ENCODE measurements at places on chromosomes 6 and 20.

- no peak for DNase-seq
Measured at GRCh38 chr20:32632461-32633354, 41.0 kb downstream of the C20orf203 start.

DNA sequence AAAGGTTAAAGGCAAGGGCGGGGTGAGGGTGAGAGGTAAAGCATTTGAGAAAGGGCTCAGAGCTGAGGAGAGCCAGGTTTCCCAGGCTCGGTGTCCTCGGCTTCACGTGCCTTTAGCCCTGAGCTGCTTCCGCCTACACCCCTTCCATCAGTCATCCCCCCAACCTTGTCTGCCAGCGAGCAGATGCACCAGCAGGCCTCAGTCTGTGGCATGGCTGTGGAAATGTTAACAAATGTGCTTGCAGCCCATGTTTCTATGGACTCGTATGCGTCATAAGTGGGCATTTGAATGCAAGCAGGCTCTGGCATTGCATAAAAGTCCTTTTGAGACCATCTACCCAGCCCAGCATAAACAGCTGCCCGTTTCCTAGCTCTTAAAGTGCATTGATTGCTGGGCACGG is 88.8 kb downstream of the SYNJ2 start:
- no peak for DNase-seq

GRCh38 chr6:49269190-49269589 is 193.9 kb downstream of the MMUT start:
- no peak for DNase-seq

DNA sequence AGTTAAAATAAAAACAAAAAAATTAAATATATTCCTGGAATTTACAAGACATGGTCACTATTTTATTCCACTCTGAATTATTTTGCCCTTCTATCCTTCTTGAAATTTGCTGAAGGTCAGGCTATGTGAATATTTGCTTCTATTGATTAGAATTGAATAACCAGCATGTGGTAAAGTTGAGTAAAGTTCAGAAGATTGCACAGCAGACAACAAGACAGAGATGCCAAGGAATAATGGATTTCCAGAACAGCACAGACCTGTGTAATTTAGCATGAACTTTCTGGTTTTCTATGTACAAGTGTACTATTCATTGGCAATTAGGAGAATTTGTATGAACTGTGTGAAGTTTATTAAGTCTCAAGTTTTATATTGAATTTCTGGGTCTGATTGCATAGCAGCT is 352.4 kb downstream of the TBC1D32 start:
- DNase-seq = no peak

DNA sequence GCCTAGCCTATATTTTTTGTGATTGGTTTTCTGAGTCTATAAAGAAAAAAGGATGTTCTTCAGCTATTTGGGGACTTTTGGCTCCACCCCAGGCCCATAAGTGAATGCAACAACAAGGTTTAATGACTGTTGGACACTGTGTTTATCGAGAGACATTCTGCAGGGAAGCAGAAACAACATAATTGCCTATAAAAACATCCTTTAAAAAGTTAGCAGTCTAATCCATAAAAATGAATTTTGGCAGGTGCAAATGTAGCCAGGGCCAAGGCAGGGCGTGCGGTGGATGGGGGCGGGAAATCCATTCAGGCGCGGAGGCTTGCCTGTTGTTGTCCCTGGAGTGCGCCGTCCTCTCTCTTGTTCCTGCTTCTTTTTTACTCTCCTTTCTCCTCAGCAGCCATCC is 99.3 kb downstream of the PAX1 start:
- DNase-seq = no peak

GRCh38 chr6:158485431-158485830 is 74.5 kb upstream of the TMEM181 start:
- DNase-seq = no peak

GRCh38 chr6:11397622-11398450 is 139.7 kb upstream of the TMEM170B start:
- DNase-seq = no peak

DNA sequence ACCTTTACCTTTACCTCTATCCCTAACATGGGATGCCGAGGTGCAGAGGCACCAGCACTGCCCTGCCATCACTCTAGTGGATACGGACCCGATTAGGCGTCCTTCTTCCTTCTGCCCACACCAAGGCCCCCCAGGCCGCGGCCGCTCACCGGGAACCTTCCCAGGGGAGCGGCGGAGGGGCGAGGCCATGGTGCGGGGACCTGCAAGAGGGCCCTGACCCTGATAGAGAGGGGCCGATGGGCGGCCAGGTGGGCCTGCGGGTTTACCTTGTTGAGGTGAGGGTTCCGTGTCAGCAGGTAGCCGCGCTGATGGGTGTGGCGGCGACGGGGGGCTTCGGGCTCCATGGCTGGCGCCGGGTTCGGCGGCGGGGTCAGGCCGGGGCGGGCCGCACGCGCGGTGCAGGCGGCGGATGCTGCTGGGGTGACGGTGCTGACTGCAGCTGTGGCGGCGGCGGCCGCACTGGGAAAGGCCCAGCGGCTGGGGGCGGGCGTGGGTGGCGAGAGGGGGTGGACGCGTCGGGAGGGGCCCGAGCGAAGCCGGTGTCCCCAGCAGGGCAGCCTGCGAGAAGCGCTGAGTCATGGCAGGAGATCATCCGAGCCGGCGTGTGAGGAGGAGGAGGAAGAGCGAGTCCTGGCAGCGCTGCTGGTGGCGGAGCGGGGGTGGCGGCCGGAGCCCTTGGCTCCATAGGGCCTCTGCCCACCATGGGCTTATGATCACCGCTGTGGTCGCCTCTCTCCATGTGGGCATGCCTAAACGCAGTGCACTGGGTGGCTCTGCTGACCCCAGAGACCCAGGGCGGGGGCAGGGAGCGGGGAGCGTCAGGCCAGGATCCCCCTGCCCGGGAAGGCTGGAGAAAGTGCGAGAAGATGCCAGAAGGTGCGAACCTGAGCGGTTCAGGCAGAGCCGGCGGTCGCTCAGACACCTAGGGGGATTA is at the start of gene ME1:
Gene ME1, minus strand, starts transcription at position 441 of the 934 bp plus-strand sequence. Its CDS starts 97 bp downstream, at position 344.
- no peak for DNase-seq

DNA sequence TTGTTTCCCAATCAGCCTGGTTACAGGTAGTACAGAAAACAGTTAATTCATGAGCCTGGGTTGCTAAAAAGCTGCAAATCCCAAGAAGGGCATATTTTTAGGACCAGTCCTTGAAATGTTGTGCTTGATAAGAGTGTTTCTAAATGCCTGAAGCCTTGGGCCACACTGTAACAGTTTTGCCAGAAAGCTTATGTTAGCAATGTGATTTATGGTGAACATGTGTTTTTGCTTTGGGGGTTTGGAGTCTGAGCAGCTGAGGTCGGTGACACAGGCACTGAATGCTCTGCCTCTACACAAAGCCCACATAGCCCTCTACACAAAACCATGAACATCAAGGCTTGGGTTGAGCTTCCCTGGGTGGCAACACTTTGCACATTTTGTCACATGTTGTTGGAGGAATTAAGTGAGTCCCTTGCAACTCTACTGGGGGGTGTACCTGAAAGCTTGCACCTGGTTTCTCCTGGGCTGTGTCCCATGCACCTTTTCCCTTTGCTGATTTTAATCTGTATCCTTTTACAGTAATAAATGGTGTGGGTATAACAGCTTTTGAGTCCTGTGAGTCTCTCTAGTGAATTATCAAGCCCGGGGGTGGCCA is 22.2 kb downstream of the AHI1 start:
- no peak for DNase-seq

GRCh38 chr6:105600336-105601260 is 197.7 kb upstream of the PREP start:
- DNase-seq = no peak

GRCh38 chr20:57709823-57710799 is at the start of gene PMEPA1:
Gene PMEPA1, minus strand, starts transcription at chr20:57710015. Its CDS starts 433 bp downstream, at chr20:57709582.
- peak; percentile 96 for DNase-seq

- no peak for DNase-seq
Measured at GRCh38 chr6:11008821-11009220, 35.3 kb downstream of the ELOVL2 start.

- no peak for DNase-seq
Measured at GRCh38 chr20:37303637-37304036, 14.2 kb downstream of the MANBAL start.

- no peak for DNase-seq
Measured at GRCh38 chr20:1862663-1863053, 32.5 kb upstream of the SIRPA start.

DNA sequence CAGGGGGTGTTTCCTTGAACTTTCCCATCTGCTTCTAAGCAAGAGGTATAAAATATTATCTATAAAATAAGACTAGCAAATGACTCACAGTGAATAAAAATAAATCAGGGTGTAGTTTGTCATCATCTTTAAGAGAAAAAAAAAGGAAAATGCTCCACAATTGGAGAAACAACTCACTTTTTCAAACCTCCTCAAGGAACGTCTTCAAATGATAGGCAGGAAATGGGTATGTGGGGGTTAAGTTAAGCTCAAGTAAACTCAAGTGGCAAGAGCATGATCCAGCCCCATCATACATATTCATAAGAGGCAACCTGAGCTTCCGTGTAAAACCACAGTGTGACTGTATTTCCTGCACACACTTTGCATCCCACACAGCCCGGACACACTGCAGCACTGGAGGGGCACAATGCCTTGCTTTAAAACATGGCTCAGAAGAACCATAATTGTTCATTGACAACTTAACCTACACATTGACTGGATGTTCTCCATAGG is 58.5 kb upstream of the CEP85L start:
- peak; percentile 43 for DNase-seq

DNA sequence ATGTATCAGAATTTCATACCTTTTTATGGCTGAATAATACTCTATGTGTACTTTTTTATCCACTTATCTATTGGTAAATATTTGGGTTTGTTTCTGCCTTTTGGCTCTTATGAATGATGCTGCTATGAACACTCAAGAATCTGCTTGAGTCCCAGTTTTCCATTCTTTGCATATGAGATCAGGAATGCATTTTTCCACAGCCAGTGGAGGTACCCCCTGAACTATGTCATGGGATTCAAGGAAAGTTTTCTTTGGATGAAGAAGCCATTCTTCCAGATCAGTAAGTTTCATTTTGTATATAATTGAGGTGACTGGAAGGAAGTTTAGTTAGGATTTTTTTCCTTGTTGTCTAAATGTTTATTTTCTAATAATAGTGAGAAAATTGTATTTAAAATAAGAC is 40.9 kb downstream of the NKX2-4 start:
- no peak for DNase-seq

GRCh38 chr20:10474606-10475184 is 39.6 kb downstream of the SLX4IP start:
- no peak for DNase-seq

GRCh38 chr6:98044151-98044561 is 761.1 kb upstream of the MMS22L start:
- DNase-seq = no peak

- DNase-seq = no peak
Measured at GRCh38 chr20:32941155-32941885, 62.9 kb downstream of the SUN5 start.

All from activated naive CD4-positive, alpha-beta T cell (primary cell).